NCI-H2171 treated with DMSO at 0.1 percent for 48 hours (cell line): ENCODE measurements at places on chromosomes 11 and 22.

DNA sequence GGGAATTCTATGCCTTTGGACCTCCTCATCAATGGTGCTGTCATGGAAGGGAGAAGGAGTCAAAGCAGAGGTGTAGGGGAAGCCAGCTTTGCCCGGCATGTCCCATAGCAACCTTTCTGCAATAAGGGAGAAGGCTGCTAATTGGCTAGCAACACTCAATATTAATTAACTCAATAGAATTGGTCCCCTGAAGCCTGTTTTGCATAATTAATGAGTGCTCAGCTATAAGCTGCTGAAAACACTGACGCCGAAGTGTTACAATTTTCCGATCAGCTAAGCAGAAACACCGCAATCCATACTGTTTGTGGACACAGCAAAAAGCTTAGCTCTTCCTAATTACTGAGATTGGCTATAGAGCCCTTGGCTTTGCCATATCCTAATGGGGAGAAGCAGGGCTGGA lies 245.0 kb downstream of the CSNK2A3 start:
- DNase-seq: no peak

DNA sequence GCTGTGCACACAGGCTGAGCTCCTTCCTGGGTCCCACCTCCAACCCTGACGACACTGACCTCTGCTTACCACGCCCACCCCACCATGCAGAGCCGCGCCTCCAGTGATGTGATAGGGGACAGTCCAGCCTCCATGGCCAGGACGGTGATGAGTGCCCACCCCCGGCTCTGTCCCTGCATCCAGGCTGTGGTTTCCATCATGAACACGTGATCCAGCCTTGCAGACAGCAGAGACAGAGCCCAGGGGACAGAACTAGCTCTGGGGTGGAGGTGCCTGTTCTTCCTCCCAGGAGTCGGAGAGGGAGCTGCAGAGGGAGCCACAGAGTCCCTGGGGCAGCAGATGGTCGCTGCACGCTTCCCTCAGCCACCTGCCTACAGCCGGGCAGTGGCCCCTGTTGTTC lies 42.6 kb upstream of the IGSF9B start:
- peak; percentile 23 for DNase-seq

DNA sequence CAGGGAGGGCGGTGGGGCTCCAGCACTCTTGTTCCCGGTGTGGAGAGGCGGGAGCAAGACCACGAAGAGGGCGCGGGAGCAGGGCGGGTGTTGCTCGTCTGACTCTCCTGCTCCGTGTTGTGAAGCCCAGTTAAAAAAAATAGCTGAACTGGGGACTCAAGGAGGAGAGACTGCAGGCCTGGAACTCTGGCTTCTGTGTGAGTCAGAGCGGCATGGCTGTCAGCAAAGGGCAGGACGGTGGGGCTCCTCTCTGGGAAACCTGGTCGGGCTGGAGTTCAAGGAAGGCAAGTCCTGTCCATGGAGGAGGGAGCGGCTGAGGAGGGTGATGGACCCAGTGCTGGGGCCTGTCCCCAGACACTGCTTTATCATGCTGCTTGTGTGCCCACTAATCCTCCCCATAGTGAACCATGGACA lies 152.3 kb downstream of the FEZ1 start:
- DNase-seq: no peak

- DNase-seq: no peak
Observed at GRCh38 chr22:36308880-36309279, 55.9 kb downstream of the APOL1 start.

- DNase-seq: peak; percentile 45
Observed at GRCh38 chr11:62689421-62690183, at the start of gene LRRN4CL. Gene LRRN4CL, minus strand, starts transcription at chr11:62689530. Its CDS starts 1,022 bp downstream, at chr11:62688508.

- peak; percentile 87 for DNase-seq
Observed at GRCh38 chr11:12680246-12680939, 6.2 kb downstream of the TEAD1 start.
